ENCODE measurements at places on chromosomes 12 and 14.
A peak's percentile ranks its signal among the peaks of the same experiment; 100 is the strongest.

GRCh38 chr14:88576222-88576621, 13.4 kb downstream of the ZC3H14 start:
- no peak for DNase-seq

DNA sequence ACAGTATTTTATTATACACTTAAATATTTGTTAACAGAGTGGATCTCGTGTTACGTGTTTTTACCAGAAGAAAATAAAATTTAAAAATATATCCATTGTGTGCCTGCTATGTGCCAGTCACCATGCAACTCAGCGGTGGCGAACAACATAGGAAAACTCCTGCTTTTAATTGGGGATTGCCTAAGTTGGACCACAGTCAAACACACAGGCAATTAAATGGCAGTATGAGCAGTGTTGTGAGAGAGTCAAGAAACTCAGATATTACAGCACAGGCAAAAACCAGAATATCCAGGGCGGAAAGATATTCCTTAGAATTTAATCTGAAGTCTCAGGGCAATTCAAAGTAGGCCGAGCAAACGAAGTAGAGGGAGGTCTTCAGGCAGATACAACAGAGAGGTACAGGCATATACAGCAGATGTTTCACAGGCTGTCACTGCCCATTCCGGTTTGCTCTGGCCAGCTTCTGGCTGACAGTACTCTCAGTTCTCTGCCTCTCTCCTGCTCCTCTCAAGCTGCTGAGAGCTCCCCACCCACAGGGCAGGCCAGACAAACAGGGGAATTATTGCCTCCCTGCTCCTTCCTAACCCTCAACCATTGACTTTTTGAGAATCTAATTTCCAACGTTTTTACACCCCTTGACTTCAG, 540.2 kb upstream of the TMEM132C start:
- no peak for DNase-seq

DNA sequence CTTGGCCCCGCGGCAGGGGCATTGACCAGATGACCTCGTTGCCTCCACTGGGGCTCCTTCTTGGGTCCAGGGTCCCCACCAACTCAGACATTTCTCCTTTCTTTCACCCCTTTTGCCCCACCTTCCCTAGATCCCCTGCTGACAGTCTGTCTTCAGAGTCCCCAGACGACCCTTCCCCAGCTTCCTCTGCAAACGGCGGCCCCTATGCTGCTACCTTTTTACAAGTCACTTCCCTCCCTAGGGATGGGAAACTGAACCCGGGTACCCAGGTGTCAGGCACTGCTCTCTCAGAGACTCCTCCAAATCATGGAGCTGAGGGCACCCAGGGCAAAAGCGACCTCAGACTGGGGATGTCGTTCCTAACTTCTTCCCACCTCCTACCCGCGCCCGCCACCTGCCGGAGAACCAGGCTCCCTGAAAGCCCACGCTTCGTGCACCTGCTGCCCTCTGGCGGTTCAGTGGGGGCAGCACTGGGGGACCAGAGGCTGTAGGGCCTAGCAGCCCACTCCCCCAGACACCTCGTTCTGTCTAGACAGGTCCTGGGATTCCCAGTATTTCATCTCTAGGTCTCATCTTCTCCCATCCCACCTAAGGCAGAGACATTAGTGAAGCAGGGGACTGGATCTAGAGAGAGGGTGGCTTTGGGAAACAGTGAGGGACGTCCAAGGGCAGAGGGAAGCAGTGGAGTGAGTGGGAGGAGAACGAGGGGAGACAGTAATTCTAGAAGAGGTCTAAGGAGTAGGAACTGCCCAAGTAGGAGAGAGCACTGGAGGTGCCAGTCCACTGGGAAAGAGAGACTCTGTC, 4.9 kb downstream of the ZNF385A start:
- no peak for DNase-seq

- no peak for DNase-seq
These were observed 174.4 kb downstream of the SYT10 start for GRCh38 chr12:33265033-33265731.

DNA sequence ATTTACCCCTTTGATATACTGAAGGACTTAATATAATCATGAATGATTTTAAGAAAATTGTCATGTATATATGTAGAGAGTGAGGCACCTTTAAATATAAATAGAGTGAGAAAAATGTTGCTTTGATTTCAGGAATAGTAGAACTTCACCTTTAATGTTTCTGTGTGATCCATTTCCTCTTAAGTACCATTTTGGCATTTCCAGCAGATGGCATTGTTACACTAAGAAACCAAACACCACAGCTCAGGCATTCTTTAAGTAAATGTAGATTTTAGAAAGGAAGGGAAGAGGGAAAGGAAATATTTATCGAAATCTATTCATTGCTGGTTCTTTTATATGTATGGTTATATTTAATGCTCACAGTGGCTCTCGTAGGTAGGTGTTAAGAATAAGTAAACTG, 556.7 kb upstream of the FBXO33 start:
- no peak for DNase-seq

GRCh38 chr14:72443256-72443655, 450.6 kb downstream of the DPF3 start:
- DNase-seq = no peak

GRCh38 chr14:23829736-23830471, 123.7 kb upstream of the DHRS4 start:
- DNase-seq = no peak

DNA sequence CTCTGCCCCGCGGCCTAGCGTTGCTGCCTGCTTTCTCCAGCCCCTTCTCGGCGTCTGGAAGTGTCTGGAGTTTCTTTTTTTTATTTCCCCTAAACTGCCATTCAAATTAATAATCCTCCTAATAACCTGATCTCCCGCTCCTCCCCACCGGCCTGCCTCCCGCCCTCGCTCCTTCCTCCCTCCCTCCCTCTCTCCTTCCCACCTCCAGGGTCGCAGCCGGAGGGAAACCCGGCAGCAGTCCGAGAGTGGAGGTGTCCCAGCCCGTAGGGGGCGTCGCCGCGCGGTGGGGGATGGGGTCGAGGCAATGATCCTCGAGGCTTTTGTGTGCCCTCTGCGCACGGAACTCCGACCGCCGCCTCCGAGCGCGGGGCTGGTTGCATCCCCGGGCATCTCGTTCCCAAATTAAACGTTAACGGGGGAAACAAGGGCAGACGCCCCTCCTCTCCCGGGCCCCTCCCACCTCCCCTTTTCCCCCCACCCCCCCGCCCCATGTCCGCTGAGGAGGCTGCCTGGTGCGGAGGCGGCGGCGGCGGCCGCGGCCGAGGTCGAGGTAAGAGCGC, 1.0 kb upstream of the SOCS2 start:
- DNase-seq = peak; percentile 53

DNA sequence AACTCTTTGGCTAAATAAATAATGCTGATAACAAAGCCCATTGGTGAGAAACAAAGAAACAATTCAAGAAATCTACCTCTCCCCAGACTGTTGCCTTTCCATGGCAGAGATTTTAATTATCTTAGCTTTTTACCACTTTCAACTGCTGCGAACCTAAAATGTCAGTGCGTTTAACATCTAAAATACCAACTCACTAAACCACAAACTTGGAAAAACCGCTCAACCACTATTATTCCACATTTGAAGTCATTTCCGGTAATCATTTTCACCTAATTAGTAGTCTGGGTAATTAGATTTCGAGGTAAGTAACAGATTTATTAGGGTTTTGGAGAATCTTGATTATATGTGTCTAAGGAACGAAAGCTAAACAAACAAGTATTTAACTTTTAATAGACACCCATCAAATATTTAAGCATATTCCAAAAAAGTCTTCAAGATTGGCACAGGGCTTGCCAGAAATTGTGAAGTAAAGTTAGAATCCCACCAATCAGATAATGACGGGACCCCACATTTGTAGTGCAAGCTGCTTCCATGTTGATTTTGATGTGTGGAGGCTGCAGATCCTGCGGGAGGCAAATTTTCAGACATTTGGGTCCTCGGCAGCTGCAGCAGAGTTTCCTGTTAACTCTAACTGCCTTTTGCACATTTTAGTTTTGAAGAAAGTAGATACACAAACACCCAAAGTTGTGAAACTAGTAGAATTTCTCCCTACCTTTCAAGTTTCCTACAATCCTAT, 4.1 kb downstream of the OTX2 start:
- DNase-seq = no peak

DNA sequence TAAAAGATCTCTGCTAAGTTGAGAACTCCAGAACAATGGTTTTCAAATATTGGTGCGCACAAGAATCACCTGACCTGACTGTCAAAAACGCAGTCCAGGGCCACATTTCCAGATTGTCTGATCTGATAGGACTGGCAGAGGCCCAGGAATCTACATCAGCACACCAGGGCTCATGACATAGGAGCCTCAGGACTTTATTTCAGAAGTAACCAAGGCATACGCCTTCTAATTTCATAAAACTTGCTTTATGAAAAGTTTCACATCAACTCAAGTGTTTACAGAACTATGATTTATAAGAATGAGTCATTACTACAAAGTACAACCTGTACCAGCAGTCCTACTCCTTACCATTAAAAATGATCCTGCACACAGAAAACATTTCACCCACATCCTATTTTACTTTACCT, 47.7 kb upstream of the PTPRO start:
- DNase-seq = no peak

GRCh38 chr12:59808317-59808910, 212.6 kb downstream of the SLC16A7 start:
- no peak for DNase-seq

GRCh38 chr14:50862036-50862570, 9.8 kb upstream of the ABHD12B start:
- DNase-seq = no peak

DNA sequence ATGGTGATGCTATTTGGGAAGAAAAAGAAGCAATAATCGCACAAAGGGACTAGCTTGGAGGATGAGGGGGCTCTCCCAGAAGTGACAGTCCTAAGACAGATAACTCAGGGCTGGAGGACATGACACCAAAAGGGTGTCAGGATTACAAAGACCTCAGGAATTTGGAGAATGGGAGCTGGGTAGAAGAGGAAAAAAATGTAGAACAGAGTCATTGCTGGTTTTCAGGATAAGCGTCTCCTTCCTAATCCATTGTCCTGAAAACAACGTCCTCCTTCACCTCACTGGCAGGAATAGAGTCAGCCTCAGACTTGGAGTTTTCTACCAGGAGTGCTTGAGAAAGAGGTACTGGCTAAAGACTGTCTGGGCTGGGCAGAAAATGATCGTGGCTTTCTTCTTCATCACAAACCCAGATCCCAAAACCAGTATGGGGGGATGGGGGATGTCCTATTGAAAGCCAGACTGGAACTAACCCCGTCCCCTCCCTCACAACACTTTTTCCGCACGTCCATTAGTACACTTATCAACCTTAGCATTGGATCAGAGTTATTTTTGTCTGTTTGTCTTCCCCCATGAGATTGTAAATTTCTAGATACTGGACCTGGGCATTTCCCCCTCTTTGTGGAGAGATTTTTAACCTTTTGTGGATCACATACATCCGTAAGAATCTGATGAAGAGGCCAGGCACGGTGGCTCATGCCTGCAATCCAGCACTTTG, 14.3 kb downstream of the B4GALNT3 start:
- DNase-seq = no peak

DNA sequence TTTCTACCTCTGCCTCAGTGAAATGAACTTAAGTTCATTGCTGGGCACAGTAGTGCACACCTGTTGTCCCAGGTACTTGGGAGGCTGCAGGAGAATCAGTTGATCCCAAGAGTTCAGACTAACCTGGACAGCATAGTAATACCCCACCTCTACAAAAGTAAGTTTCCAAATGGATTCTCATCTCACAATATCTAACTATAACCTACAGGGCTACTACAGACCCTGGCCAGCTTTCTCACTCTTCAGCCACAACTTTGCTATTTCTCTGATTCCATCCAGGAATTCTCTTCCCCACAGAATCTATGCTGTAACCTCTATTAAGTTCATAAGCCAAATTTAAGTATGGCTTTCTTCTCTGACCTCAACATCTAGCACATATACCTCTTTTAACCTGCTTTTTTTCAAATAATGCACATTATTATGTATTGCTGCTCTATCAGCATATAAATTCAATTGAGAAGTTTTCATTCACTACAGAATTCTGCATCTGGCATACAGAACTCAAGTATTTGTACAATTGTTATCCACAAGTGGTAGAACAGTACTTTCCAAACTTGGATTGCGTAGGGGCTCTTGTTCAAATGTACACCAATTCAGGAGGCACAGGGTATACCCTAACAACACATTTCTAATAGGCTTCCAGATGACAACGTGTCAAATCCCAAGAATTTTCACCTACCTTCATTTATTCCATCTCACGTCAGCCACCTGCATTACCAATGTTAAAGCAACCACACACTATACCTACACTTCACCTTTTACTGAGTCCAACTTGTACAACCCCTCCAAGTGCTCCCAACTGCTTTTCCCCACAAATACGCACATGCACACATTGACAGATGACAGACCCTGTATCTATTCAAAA, 3.8 kb downstream of the RPS29 start:
- no peak for DNase-seq

- DNase-seq = no peak
These were observed 9.5 kb downstream of the BDKRB1 start for GRCh38 chr14:96265383-96266095.

GRCh38 chr14:30053103-30053502, 125.5 kb upstream of the PRKD1 start:
- DNase-seq = no peak

DNA sequence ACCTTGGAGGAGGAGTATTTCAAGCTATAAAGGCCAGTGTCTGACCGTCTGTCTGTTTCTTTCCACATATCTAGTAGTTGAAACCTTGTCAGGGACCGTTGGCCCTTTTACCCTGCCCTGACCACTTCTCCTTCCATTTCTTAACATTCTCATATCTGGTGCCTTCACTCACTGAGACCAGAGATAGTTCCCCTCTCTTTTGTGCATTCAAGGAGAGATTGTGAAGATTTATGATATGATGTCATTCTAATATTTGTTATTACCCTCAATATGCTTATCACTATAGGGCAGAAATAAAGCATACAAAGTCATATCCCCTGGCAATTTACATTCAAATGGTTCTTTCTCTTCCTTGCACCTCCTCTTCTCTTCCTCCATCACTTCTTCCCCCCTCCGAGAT, 83.3 kb downstream of the PLXNC1 start:
- no peak for DNase-seq

- no peak for DNase-seq
These were observed 99.2 kb downstream of the TMEM260 start for GRCh38 chr14:56678838-56679237.

DNA sequence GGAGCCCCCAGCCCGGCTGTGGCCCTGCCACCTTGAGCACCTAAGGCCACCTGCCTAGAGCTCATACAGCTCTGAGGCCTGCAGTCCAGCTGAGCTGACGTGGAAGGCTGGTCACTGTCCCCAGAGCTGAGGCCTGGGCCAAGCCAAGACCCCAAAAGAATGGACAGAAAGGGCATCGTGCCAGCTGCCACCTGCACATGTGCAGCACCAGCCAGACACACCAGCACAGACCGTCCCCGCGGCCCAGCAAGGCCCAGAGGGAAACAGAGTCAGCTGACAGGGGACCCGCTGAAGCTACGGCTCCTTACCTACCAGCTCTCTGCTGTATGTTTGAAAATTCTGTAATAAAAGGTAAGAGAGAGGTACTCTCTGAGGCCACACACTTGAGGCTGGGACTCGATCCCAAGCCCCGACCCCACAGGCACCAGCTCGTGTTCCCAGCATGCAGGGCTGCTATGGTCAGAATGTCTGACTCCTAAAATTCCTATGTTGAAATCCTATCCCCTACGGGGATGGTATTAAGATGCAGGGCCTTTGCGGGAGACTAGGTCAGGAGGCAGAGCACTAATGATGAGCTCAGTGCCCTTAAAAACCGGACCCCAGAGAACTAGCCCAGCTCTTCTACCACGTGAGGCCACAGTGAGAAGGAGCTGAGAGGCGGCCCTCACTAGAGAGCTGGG, 25.4 kb downstream of the BRF1 start:
- DNase-seq = no peak

Measured in cortex of kidney (tissue), 1 donor.